ENCODE measurements at places on chromosomes 13 and 19.

DNA sequence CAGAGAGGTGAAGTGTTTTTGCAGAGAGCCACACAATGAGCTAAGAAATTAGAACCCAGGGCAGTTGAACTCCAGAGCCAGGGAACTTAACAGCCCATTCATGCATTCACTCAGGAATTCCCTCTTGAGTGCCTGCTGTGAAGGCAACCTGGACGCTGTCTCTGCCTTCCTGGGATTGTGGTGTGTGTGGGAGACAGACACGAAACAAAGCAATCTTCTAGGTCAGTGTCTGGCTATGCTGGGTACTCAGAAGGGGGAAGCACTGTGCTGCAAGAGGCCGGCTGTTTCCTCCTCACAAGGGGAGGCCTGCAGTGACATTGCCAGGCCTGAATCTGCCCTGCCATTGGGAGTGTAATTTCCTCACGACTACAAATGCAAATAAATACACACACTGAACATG is 9.7 kb downstream of the BCKDHA start:
- no peak for DNase-seq

- no peak for DNase-seq
Observed at GRCh38 chr13:106063591-106064313, 471.7 kb downstream of the EFNB2 start.

DNA sequence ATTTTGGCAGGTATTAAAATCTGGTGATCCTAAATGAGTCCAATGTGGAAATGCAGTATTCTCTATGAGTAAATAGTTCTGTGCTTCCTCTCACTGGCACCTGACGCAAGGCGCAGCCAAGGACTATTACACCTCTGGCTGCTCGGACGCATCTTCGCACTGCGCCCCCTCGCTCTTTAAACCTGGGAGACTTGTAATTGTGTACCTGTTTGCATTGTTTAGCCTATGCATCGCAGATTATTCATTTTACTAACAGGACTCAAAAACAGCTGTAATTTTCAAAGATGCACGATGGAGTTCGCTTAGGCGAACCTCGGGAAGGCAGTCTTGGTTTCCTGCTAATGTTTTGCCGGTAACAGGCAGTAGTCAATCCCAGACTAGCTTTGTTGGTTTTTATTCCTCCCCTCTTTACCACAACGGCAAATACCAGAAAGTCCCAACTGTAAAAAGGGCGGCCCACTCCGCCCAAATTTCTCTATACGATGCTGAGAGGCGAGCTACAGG is 113.2 kb downstream of the KCNRG start:
- DNase-seq = no peak

GRCh38 chr13:112374271-112374670 is 1.9 kb upstream of the SPACA7 start:
- no peak for DNase-seq

- no peak for DNase-seq
Observed at GRCh38 chr13:27461940-27462584, 11.7 kb upstream of the MTIF3 start.

DNA sequence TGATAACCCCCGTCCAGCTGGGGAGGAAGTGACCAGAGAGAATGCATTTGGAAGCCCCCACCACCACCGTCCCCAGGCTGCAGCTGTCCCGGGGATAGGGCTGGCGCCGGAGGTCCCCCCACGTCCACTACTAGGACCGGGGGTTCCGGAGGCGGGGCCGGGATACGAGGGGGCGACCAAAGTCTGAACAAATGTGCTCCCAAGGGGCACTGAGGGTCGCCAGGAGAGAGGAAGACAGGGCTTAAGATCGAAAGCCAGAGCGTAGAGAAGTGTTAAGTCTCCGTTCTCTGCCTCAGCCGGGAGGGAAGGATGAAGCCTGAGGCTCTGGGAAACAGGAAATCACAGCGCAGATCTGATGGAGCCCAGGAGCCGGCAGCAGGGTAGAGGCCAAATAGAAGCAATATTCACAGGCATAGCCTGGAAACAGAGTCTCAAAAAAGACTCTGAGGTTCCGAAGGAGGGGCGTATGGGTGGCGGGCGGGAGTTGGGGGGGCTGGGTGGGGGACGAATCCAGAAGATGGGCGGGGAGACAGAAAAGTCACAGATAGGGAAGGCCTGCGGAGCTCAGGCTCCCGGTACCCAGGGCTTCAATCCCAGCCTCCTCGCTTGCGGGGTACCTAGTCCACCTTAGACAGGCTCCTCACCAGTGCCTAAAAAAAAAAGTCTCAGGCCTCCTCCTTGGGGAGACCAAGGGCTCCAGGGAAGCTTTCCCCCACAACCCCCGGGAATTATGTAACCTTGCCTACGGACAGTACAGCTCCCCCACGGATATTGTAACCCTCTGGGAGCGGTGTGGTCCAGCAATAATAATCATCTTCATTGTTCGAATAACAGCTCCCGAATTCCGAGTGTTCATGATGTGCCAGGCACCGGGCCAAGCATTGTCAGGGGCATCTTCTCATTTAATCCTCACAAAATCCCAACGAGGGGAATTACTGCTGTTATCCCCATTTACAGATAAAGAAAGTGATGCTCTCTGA is 1.1 kb upstream of the ERF start:
- DNase-seq = no peak

DNA sequence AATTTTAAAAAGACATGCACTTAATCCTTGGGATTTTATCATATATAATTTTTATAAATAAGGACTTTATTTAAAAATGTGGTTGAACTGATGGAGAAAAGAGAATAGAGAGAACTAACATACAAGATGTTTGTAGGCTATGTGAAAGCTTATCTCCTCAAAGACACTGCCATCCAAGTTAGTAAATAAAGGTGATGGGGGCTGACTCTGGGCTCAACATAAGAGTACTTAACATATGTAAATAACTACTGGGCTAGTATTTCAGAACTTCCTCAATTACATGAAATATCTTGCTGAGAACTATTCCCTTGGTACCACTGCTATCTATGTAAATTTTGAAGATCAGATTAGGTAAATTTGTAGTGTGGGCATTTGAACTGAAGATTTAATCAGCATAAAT is 1017.3 kb upstream of the PCDH20 start:
- no peak for DNase-seq

DNA sequence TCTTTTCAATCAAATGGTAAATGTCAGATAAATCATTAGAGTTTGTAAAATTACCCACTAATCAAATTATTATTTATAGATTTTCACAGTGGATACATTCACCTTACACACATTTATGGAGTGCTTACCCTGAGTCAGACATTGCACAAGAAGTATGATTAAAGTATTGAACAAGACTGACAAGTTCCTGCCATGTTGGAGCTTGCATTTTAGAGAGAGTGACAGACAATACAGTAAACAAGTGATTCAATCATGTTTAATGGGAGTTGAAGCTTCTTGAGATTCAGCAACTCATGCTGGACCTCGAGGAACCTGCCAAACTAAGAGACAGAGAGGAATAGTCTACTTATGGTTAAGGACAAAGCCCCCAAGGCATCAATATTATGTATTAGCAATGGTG is 487.8 kb downstream of the PCDH17 start:
- DNase-seq = no peak

DNA sequence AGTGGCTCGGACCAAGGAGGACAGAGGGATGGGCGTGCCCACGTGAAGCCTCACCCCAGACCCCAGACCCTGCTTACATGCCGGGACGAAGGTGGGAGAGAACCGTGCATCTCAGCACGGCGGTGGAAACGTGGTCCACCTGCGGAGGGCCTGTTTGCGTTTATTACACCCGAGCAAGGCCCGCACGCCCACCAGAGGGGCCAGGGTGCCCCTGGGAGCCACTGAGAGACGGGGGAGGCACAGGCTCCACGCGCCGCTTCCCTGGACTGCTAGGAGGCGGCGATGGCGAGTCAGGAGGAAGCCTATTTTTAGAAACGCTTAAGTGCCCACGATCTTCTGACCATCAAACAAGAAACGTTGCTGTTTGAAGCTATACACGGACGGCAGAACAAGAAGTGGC is 80.7 kb downstream of the ATP11A start:
- no peak for DNase-seq

- DNase-seq = no peak
Observed at GRCh38 chr13:19845758-19846157, 17.7 kb downstream of the ZMYM5 start.

DNA sequence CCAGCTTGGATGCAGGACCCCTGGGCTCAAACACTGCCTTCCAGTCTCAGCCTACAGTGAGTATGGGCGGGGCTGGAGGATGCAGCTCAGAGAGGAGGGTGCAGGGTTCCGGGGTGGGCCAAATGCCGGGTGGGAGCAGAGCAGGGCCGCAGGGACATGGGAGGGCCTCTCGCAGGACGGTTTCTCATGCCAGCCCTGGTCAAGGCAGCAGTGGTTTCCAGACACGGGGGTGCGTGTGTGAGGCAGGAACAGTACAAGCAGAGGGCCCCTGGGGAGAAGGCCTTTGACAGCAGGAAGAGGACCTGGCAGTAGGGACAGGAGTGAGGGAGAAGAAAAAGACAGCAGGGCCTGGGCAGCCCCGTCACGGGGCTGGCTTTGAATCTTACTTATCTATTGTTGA is 34.1 kb downstream of the CRTC1 start:
- DNase-seq = no peak

- no peak for DNase-seq
Observed at GRCh38 chr13:19910336-19911072, 47.1 kb upstream of the ZMYM5 start.

GRCh38 chr19:1151037-1151724 is 22.9 kb downstream of the SBNO2 start:
- DNase-seq = no peak

- DNase-seq = no peak
Observed at GRCh38 chr13:92573467-92574057, 653.0 kb upstream of the GPC6 start.
